Left cardiac atrium (tissue), 4 donors: ENCODE measurements at places on chromosomes 6 and 20. TPM values are rescaled to one million over a fixed set of nuclear protein-coding genes. Genes with fewer than 3 reads are reported as not detected.

BCAS4 gene
- 1.2 TPM for total RNA-seq

ULBP2 gene
- total RNA-seq = 1.1 TPM

HBS1L gene
- 69.5 TPM for total RNA-seq

NOTCH4 gene
- total RNA-seq = 27.9 TPM

TTBK1 gene
- total RNA-seq = 0.24 TPM

RIMS4 gene
- 0.58 TPM for total RNA-seq

NKAPL gene
- 5.4 TPM for total RNA-seq
